ENCODE measurements at places on chromosomes 12 and 14.

- ATAC-seq = no peak
Measured at GRCh38 chr14:80049055-80049454, 162.2 kb downstream of the DIO2 start.

- no peak for ATAC-seq
Measured at GRCh38 chr12:110372056-110372425, 31.5 kb downstream of the ANAPC7 start.

DNA sequence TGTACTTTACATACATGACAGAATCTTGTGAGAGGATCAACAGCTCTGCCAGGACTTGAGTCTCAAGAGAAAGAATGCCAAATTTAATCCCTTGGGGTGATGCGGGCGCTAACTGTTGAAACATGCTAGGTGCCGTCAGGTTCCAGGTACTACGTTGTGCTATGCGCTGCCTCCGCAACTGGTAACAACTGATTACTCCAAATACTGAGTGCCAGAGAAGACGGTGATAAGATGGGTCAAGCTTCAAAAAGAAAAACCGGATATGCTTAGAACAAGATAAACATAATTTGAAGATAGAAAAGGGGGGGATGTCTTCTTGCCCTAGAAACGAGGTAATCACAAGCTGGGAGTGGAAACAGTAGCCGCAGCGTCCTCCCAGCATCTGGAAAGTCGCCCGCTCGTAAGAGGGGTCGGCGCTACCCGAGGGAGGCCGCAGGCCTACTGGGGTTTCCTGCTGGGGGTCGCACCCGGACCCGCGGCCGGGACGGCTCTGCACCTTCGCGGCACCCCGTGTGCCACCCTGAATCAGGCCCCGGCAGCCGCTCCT lies 678 bp downstream of the ZBTB25 start:
- no peak for ATAC-seq

DNA sequence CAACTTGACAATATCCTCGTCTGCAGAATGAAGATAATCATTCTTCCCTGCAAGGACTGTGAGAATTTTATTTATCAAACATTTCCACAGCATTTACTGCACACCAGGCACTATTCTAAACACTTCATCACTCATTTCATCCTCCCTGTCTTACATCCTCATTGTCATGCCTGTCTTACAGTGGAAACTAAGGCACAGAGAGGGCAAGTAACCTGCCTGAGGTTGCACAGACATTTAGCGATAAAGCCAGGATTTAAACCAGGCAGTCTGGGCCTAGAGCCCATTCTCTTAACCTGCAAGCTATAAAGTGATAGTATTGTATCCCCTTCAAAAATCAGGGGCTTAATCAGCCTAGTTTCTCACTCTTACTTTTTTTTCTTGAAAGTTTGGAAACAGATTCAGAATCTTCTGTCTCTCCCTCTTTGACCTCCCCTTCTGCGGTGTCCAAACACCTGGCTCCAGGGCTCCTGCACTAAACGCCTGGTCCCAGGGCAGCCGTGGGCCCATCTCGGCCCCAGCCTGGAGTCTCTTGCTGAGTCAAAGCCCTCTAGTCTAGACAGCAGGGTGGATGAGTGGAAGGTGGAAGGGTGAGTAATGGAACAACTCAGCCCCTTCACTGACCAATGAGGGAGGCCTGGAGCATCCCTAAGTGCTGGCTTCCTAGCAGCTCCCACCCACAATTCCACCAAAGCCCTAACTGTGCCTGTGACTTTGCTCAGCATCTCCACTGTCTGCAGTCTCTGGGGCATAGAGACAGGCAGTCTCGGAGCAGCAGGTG lies 12.5 kb downstream of the ISM2 start:
- no peak for ATAC-seq
